AG20443 (cell line): ENCODE measurements at places on chromosomes 1 and 21.

- DNase-seq, result no peak
These were observed 154.3 kb downstream of the IGSF21 start for GRCh38 chr1:18261891-18262290.

- no peak for DNase-seq
These were observed 66.8 kb downstream of the SLC27A3 start for GRCh38 chr1:153842006-153842471.

GRCh38 chr1:216458812-216459211, 35.6 kb upstream of the USH2A start:
- no peak for DNase-seq

DNA sequence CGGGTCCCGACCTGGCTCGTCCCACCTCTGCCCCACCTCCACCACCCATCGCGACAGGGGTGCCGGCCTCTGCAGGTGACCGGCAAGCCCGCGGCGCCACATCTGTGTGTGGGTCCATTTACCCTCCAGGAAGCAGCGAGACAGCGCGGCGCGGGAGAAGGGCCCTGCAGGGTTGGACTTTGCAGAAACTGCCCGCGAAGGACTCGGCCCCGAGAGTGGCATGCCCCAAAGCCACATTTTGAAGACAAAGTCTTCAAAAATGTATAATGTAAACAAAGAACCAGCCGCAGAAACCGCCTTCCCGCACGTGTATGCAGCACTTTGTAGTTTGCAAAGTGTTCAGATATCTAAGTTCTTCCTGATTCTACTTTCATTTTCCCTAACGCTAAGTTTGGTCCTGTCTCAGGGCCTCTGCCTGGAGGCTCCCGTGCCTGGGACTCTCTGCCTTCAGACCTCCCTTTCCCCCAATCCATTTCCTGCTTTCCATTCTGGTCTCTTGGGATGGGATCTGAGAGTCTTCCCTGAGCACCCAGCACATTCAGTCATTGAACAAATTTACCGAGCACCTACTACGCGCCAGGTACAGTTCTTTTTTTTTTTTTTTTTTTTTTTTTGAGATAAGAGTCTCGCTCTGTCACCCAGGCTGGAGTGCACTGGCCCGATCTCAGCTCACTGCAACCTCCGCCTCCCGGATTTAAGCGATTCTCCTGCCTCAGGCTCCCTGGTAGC, 524 bp upstream of the TMCO4 start:
- DNase-seq, result peak; percentile 71

GRCh38 chr1:209674957-209675564, at the start of gene G0S2:
Gene G0S2, plus strand, starts transcription at chr1:209675412. Its CDS starts 273 bp downstream, at chr1:209675685.
- DNase-seq, result peak; percentile 69
